LoVo (cell line): ENCODE measurements at places on chromosomes 5 and 9.

DNA sequence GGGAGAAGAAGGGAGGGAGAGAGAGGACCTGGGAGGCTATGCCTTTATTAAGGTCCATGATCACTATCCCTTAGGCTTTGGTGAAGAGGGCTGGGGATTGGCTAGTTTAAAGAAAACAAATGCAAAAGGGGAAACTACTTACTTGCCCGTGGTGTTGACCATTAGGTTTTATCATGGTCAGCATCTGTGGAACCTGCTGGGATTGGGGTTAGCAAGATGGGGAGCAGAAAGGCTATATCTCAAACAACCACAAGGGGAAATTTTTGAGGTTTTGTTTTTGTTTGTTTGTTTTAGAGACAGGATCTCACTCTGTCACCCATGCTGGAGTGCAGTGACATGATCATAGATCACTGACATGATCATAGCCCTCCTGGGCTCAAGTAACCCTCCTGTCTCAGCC is 9.0 kb upstream of the RAD23B start:
- DNase-seq, result no peak

GRCh38 chr9:36862206-36863145 is 171.6 kb downstream of the PAX5 start:
- DNase-seq, result peak; percentile 13

- no peak for DNase-seq
These were observed 90.2 kb upstream of the CCDC112 start for GRCh38 chr5:115386657-115387056.

DNA sequence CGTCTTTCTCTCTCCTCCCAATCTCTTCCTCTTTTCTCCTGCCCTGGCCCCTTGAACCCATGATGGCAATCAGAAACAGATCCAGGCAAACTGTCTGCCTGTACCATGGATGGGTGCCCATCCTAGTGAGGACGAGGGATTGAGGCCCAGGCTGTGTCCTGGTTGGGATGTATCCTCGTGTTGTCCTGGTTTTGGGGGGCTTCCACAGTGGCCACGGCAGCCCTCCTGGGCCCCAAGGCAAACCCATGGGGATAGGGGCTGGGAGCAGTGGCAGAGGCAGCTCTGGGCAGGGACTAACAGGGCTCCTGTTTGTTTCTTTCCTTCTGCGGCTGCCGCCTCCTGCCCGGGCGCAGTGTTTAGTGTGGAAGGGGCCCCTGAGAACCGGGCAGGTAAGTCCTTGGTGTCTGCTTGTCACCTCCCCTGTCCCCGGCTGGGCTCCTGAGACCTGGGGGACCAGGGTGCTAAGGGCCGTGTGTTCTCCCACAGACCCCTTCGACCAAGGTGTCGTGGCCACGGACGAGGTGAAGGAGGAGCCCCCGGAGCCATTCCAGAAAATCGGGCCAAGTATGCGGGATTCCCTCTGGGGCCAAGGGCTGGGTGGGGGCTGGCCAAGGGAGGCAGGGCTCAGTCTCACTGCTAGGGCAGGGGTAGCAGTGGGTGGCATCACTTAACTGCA is 70.0 kb downstream of the AMBP start:
- no peak for DNase-seq

DNA sequence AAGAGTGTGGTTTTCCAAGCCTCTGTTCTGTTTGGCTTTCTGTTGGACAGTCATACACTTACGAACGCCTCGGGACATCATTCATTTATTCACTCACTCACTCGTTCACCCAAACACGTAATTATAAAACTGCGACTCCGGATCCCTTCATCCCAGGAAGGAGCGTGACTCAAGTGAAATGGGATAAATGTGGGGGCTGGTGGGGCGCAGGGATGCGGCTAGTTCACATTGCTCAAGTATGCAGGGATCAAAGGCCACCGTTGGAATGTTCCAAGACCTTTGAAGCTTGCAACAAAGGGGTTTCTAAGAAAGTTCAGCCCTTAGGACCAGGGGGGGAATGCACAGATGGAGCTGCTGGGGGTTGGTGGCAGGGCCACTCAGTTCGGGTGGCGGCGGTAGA is 64.2 kb downstream of the CFAP77 start:
- DNase-seq, result no peak

GRCh38 chr9:7967093-7967827 is 167.7 kb upstream of the DMAC1 start:
- DNase-seq, result no peak

- DNase-seq, result no peak
These were observed 41.3 kb downstream of the LNPEP start for GRCh38 chr5:96977228-96977627.

DNA sequence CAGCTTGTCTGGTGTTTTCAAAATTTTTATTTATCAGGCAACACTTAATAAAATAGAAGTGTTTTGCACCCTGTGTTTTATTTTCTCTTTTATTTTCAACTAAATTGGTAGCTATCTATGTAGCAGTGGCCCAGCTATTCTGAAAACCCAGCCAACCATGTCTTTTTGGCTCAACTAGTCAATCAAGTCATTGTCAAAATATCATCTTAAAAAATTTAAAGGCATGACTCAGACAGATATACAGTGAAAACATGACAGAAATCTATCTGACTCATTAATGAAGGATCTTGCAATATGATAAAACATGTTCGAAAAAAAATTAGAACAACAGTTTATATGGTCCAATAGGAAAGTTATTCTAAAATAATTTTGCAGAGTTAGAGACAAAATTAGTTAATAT is 75.1 kb downstream of the HSD17B4 start:
- DNase-seq, result no peak

GRCh38 chr9:98763986-98764745 is 32.2 kb downstream of the ANKS6 start:
- no peak for DNase-seq

GRCh38 chr5:6307304-6307703 is 71.0 kb downstream of the MED10 start:
- no peak for DNase-seq

DNA sequence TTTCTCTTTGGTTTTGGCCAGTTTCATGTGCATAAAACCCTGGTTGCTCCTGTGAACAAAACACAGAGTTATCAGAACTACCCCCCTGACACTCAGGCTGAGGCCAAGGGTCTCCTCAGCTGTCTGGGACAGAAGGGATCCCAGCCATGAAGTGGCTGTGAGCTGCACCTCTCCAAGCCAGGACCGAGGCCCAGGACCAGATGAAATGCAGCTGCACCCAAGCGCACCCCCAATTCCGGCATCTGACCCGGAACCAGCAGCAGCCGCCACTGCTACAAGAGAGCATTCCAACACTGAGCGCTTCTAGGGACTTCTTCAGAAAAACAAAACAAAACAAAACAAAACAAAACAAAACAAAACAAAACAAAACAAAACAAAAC is 16.0 kb upstream of the SLC25A51 start:
- no peak for DNase-seq

DNA sequence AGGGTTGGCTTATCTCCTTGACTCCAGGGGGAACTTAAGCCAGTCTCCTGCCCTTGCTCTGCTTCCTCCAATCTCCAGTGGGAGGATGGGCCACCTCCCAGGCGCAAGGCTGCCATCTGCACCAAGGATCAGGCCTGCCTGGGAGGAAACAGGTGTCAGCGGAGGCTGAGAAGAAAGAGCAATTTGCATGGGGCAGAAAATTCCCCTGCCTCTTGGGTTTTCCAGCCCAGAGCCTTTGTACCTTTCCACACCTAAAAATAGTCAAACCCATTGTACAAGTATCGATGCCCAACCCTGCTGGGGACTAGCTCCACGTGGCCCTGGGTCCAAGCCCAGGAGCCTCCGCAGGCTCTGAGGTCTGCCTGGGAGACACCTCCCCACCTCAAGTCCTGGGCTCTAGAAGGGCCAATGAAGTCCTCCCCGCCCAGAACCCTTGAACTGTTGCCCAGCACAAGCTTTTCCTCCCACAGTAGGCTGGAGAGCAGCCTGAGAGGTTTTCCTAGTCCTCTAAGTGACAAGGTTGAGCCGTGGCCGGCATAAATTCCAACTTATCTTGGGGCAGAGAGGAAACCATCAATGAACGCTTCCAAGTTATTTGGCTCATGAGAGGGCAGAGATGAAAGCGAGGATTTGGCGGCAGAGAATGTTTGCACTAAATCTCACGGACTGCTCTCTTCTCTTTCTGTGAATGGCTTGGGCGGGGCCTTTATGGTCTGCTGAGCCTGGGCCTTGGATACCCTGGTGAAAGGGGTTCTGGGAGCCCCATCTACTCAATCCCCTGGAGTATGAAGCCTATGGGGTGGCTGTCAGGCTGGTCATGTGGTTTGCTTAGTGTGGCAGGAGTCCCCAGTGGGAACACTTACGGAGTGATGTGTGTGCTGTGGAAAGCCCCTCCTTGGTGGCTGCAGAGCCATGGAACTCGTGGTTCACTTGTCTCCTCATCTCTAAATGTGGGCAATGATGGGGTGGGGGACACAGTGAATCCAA is 15.6 kb downstream of the JADE2 start:
- no peak for DNase-seq

- no peak for DNase-seq
These were observed 21.4 kb downstream of the CEP72 start for GRCh38 chr5:633501-633955.

DNA sequence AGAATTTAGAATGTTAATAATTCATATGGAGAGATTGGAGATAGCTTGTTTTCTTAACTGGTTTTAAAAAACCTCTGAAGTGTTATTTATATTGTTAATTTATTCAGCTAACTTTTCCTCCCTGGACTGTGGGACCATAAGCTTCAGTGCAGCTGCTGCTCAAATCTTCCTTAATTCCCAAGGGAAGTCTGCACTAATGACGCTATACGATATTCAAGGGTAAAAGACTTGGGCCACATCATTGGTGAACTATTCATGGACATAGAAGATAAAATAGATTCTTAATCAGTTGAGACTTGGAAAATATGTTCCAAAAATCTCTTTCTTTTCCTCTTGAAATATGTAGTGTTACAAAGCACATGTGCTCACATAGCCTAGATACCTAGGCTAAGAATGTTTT is 31.1 kb upstream of the GAS1 start:
- no peak for DNase-seq

DNA sequence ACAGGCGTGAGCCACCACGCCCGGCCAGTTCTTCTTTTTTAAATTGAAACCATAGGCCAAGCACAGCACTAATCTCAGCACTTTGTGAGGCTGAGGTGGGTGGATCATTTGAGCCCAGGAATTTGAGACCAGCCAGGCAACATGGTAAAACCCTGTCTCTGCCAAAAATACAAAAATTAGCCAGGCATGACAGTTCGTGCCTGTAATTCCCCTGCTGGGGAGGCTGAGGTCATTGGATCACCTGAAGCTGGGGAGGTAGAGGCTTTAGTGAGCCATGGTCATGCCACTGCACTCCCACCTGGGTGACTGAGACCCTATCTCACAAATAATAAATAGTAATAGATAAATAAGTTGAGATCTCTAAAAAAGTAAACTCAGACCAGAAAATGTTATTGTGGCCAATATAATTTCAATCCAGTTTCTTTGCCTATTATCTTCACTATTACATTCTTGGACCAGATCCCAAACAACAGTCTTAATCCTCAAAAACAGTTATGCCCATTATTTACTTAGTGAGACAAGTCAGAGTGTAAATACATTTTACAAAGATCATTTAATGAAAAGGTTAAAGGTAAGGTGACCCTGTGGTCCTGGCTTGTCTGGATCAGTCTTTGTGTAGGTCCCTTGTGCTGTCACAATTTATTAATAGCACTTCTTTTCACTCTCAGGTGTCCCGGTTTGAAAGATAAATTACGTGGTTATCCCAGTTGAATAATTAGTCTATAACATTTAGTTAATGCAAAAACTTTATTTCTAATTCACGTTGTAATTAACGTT is 53.6 kb downstream of the RAB24 start:
- DNase-seq, result no peak

GRCh38 chr9:94110821-94111252 is 26.6 kb downstream of the PTPDC1 start:
- no peak for DNase-seq

GRCh38 chr9:108463932-108464606 is 391.7 kb downstream of the ACTL7B start:
- DNase-seq, result no peak

DNA sequence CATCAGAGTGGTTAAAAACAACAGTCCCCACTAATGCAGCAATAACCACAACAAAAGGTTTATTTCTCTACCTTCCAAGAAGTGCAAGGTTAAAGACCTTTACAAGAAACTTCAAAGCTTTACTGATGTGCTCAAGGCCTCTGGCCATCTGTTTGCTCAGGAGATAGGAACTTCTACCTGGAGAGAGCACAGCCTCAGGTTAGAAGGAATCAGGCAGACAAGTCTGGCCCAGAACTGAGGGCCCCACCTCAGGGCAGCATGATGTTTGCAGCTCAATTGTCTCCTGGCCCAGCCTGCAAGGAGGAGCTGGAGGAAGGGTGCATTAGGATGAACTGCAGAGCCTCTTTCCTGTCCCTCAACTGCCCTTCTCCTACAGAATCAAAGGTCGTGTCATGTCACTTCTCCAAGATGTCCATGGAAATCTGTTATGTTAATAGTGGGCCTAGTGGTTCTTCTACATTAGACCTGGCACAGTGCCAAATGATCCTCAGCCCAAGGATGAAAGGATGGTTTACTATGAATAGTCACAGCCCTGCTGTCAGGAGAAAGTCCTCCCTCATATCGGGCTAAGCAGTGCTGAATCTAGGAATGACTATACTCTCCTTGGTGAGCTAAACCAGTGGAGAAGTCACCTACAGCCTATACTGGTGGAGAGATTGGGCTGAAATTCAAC is 98.9 kb upstream of the NTRK2 start:
- no peak for DNase-seq

DNA sequence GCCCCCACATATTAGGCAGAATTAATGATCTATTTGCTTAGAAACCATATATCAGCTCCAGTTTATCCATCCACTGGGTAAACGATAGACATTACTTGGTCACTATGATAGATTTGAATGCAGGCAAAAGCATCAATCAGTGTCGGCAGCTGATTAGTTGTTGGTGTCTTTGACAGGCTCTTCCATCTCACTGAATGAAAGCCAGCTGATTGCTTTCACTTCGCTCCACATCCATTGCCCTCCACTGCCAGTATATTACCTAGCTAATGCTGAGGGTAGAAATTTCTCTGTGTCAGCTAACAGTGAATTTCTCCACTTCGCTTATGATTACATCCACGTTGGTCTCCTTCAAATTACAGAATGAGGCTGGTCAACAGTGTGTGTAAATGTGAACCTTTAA is 821.3 kb upstream of the TYRP1 start:
- no peak for DNase-seq
